Renal cortex interstitium (tissue), 15 donors: ENCODE measurements at places on chromosomes 6 and 20. TPM values are rescaled to one million over a fixed set of nuclear protein-coding genes. Genes with fewer than 3 reads are reported as not detected.

DNA sequence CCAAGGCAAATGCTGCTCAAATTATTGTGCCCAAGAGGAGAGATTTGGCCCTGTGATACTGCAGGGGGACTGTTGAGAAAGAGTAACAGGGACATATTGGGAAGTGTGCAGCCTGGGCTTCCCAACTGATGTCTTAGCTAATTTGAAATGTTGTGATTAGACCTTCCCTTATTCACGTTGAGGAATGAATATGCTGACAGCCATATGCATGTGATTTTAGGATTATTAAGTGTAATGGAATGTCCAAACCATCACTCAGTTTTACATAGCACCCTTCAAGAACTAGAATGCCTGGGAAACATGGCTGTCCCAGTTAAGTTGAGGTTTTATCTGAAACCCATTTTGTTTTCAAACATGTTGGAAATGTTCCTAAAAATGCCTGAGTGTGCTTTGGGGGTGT, 81.4 kb downstream of the CARMIL1 start:
- DNase-seq: no peak

DNA sequence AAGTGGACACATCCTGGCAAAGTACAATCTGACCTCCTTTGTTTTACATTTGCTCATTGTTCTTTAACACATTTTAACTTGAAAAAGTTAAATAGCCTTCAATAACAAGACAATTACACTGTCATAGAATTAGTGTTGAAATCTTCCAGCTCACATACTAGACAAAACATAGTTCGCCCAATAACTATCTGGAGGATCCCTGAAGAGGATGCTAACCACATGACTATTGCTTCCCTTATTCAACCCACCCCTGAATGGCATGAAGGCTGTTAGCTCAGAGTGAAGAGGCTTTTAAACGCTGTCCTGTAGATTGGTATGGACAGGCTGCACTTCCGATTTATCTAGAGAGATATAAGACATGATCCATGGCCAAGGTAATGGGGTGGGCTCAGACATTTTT, 15.0 kb upstream of the DSE start:
- no peak for DNase-seq

GRCh38 chr6:44599672-44600071, 212.2 kb downstream of the CDC5L start:
- no peak for DNase-seq

The HTR1B gene
- polyA plus RNA-seq: 0.20 TPM

The KCNK15 gene
- 0.18 TPM for polyA plus RNA-seq

- DNase-seq: no peak
Measured at GRCh38 chr20:24106801-24107445, 118.3 kb upstream of the GGTLC1 start.

DNA sequence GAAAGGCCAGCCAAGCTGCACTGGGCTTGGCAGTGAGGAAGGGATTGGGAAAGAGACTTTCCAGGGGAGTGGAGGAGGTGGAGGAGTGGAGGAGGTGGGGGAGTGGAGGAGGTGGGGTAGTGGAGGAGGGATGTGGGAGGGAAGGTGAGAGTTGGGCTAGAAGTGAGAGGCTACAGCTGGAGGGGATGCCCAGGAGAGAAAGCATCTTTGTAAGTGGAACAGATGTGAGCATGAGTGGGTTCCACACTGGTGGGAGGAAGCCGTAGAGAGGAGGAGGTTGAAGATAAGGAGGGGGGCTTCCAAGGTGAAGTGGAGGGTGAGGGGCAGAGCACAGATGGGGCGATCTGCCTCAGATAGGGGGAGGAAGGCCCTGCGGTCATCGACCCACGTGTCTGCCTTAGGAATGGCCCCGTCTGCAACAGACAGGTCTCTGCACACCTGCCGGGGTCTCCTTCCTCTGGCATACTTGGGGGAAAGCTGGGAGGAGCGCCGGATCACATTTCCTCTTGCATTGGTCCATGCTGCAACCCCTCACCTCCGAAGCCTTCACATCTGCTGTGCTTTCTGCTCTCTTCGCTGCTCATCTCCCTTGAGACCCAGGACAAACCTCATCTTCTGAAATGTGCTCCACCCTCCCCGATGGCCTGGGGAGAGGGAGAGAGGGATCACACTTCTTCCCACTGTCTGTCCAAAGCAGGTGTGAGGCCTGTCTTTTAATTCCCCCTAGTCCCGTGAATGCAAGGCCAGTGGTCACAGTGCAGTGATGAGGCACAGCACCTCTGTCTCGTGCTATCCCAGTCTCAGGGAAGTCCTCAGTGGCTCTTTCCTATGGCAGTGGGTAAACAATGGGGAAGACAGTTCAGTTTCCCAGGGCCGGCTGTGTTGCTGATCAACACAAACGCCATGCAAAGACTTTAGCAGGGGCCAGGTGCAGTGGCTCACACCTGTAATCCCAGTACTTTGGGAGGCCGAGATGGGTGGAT, 48.6 kb upstream of the SNX9 start:
- DNase-seq: no peak

DNA sequence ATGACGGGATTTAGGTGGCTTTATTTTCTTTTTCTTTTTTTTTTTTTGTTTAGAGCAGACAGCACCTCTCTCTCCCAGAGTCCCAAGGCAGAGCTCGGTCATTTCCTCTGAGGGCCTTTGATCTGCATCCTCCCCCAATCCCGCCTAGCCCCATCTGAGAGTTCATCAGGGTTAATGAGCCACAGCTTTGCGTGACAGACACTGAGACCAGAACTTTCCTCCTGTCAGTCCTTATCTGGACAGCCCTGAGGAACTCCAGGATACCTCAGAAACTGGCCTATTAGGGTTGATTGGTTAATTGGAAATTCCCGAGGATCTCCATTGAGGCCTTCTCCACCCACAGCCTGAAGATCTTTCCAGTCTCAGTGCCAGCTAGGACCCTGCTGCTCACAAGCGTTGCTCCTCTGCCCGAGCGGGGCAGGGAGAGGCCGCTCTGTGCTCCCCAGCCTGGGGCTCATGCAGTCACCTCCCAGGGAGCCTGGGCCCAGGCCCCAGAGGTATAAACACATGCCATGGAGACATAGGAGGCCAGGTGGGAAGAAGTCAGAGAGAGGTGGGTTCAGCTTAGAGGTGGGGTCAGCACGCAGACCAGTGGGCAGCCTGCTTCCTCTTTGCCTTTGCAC, 1.4 kb upstream of the LRRN4 start:
- DNase-seq: no peak

DNA sequence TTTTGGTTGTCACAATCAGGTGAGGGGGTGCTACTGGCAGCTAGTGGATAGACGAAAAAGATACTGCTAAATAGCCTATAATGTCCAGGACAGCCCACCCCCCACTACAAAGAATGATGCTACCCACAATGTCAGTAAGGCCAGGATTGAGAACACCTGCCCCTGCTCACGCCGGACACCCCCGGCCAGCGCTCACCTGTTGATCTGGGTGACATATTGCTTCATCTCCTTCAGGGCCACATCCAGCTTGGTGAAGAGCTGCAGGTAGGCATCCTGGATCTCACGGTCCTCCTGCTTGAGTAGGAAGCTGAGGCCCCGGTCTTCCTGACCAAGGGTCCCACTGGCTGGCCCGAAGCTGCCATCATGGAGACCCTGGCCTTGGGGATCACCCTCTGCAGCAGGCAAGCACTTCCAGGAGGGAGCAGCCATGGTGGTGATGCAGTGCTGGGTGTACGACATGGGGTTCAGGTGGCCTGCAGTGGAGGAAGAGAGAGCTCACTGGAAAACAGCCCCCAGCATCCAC, 178.6 kb downstream of the PREX1 start:
- DNase-seq: no peak

GRCh38 chr6:124738482-124738881, 223.8 kb upstream of the RNF217 start:
- no peak for DNase-seq

DNA sequence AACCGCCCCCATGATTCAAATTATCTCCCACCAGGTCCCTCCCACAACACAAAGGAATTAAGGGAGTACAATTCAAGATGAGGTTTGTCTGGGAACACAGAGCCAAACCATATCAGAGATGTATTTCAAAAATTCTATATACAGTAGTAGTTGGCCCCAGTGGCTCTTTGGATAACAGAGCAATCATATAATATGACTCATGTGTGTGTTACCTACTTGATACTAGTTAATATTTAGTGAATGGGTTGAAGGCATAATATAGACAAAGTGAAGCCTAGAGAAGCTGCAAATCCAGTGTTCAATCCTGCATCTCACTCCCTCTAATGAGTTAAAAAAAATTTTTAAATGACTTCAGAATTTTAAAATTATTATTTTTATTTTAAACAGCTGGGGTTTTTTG, 43.2 kb downstream of the KAT14 start:
- no peak for DNase-seq

The SPATA25 gene
- polyA plus RNA-seq: 3.5 TPM

DNA sequence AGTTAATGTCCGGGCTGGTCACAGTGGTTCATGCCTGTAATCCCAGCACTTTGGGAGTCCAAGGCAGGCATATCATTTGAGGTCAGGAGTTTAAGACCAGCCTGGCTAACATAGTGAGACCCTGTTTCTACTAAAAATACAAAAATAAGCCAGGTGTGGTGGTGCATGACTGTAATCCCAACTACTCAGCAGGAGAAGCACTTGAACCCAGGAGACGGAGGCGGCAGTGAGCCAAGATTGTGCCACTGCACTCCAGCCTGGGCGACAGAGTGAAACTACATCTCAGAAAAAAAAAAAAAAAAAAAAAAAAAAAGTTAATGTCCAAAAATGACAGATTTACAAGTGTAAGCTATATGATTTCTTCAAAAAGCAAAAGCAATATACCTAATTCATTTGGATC, 124.9 kb downstream of the CCDC170 start:
- DNase-seq: no peak

GRCh38 chr6:164195278-164195941, 780.9 kb downstream of the QKI start:
- DNase-seq: no peak
